Stimulated activated CD4-positive, alpha-beta T cell treated with anti-CD3 and anti-CD28 coated beads, Interleukin-2, amount 100 ng/mL, for 4 hours (primary cell): ENCODE measurements at places on chromosomes 2 and 18.
A peak's percentile ranks its signal among the peaks of the same experiment; 100 is the strongest.

- DNase-seq = no peak
Measured at GRCh38 chr2:98335271-98335670, 11.0 kb upstream of the CNGA3 start.

DNA sequence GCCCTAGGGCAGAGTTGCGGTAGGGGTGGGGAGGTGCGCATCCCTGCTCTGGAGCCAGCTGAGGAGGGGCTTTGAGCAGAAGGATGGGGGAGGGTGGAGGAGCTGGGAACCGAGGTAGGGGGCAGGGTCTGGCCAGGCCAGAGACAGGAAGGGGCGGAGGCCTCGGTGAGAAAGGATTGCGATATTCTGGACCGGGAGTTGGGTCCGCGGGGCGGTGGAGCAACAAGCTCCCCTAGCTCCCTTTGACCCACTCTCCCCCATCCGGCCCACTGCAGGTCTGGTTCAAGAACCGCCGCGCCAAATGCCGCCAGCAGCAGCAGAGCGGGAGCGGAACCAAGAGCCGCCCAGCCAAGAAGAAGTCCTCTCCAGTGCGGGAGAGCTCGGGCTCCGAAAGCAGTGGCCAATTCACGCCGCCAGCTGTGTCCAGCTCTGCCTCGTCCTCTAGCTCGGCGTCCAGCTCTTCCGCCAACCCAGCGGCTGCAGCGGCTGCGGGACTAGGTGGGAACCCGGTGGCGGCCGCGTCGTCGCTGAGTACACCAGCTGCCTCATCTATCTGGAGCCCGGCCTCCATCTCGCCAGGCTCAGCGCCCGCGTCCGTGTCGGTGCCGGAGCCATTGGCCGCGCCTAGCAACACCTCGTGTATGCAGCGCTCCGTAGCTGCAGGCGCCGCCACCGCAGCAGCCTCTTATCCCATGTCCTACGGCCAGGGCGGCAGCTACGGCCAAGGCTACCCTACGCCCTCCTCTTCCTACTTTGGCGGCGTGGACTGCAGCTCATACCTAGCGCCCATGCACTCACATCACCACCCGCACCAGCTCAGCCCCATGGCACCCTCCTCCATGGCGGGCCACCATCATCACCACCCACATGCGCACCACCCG, 4.8 kb downstream of the OTX1 start:
- DNase-seq = no peak

- no peak for DNase-seq
Measured at GRCh38 chr2:160194351-160194750, 5.7 kb downstream of the ITGB6 start.

GRCh38 chr2:99356853-99357252, 19.7 kb downstream of the EIF5B start:
- no peak for DNase-seq

GRCh38 chr2:218259099-218259961, 1.5 kb upstream of the GPBAR1 start:
- DNase-seq = no peak

DNA sequence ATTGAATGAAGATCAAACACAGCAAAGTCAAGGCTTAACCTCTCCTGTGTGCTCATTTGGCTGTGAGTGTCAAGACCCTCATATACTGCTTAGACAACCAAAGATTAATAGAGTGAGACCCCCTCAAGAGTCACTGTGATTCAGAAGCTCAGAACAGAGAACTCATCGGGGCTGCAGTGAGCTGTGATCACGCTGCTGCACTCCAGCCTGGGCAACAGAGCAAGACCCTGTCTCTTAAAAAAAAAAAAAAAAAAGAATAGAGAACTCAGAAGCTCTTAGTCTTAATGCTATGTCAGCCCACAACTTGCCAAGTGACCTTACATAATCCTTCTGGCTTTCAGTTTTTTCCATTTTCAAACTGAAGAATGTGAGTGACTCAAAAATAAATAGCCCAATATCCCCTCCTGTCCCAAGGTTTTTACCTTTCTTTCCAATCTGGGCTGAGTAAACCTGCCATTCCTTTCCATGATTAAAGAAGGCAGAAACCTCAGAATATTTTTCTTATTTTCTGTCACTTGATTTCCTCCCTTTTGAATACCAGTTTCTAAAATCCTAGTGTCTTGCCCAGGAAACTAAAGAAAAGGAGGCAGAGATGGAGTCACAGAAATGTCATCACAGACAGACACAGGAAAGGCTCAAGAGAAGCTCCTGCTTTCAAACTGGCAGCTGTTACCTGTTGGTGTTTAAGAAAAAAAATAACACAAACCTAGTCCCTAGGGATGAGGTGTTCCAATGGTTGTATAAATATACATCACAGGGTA, 102.4 kb downstream of the CACNB4 start:
- no peak for DNase-seq

DNA sequence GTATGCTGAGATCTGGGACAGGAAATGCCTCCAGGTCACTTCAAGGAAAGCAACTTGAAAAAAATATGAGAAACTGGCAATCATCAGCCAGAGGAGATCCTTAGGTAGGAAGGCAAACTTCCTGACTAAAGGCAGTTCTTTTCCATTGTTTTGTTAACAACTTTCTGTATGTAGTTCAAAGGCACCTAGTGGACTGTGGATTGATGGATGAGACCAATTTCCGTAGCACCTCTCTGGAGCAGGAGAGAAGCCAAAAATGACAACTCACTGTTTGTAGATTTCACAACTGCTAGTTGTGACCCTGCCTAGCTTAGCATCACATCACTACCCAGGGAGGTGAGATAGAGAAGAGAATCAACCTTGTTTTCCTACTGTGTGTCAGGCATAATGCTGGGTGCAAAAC, 21.8 kb upstream of the NOSTRIN start:
- no peak for DNase-seq

GRCh38 chr2:75480971-75481836, 79.5 kb downstream of the EVA1A start:
- no peak for DNase-seq

DNA sequence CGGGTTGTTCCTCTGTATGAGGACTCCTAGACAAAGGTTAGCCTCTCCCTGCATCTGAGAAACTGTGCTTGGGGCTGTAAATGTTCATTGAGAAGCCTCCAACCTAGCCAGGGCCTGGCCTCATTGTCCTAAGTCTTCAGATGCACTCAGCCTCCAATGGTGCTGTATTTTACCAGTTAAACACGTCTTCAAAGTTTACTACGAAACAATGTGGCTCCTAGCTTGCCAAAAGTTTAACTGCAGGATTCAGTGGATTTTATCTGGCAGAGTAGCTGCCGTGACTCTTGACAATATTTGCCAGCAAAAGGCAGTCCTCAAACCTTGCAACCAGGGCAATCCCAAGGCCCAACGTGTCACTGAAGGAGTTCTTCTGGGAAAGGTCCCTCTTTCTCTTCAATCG, 1.1 kb downstream of the PID1 start:
- DNase-seq = no peak

- DNase-seq = no peak
Measured at GRCh38 chr18:78239090-78239457, 740.5 kb upstream of the SALL3 start.

- DNase-seq = no peak
Measured at GRCh38 chr2:925309-925708, 25.3 kb upstream of the SNTG2 start.

- no peak for DNase-seq
Measured at GRCh38 chr2:85505551-85506238, 33.3 kb upstream of the MAT2A start.

GRCh38 chr2:2280483-2280882, 50.6 kb downstream of the MYT1L start:
- no peak for DNase-seq

- no peak for DNase-seq
Measured at GRCh38 chr18:4438938-4439337, 16.2 kb downstream of the DLGAP1 start.

- no peak for DNase-seq
Measured at GRCh38 chr18:31719363-31720006, 35.1 kb upstream of the B4GALT6 start.

- DNase-seq = no peak
Measured at GRCh38 chr2:71583876-71584275, 130.5 kb downstream of the DYSF start.

DNA sequence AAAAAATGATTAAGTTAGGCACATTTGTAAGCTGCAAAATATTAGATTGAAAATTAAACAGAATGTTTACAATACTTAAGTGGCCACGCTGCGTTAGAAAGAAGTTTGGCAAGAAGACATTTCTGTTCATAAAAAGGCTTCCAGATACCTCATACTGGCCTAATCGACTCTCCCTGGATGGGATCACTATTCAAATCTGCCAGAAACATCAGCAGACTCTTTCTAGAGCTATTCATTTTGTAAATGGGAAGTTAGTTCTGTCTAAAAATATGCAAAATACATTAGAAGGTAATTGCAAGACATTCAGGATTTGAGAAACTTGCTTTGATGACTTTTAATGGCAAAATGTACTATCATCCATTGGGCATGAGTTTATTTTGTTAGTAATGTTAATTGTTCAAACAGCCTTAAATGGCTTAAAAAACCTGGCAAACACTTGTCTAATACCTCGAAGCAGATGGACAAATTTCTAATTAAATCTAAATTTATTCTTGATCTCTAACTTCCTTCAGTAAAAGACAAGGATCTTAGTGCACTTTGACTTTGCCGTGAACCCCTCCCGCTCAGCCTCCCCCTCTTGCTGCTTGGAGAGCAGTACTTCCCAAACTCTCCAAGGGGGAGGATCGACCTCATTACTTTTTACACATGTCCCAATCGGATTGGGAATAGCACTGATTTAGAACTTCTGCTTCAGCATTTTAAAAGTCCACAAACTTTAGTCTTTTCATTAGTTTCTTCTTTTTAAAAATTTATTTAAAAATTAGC, 103.5 kb downstream of the SMIM21 start:
- DNase-seq = no peak

GRCh38 chr2:149768320-149768799, 180.8 kb upstream of the MMADHC start:
- no peak for DNase-seq

DNA sequence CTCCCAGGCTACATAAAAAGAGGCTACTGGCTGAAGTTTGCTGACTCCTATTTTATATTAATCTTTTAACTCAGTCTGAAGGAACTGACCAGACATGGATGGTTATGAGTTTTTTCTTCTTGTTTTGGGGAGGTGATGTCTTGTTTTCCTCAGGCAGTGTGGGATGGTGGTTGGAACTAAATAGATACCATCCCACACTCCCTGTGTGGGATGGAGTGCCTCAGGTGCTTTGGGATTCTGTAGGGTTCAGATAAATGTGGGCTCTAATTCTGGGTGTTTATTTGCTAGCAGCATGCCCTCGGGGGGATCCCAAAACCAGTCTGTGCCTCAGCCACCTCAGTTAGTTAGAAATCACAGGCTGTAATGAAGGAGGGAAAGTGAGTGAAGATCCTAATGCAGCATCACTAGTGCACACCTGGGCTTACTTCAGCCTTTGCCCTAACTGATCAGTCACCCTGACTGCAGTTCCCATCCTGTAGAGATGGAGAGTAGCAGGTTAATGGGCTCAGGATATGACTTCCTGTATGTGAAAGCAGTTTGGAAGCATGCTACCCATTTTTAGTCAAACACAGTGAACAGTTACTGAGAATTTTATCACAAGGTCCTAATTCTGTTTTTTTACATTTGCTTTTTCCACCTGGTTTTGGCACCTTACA, 132.2 kb downstream of the SPTBN1 start:
- DNase-seq = no peak

DNA sequence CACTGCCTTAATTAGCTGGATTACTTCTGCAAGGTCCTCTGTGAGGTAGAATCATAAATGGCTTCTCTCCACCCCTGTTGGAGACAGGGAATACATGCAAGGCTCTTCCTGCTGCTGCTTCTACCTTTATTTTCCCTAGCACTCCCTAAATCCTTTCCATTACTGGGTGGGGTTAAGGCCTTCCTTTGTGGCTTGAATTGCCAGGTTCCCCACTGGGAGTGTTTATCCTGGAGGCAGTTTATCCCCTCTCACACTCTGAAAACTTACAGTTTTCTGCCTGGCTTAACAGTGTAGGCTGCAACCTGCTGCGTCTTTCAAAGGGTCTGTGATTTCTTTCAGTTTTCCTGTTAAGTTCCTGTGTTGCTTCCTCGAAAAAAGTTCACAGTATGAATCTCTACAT, 1062.3 kb upstream of the CRIM1 start:
- no peak for DNase-seq

DNA sequence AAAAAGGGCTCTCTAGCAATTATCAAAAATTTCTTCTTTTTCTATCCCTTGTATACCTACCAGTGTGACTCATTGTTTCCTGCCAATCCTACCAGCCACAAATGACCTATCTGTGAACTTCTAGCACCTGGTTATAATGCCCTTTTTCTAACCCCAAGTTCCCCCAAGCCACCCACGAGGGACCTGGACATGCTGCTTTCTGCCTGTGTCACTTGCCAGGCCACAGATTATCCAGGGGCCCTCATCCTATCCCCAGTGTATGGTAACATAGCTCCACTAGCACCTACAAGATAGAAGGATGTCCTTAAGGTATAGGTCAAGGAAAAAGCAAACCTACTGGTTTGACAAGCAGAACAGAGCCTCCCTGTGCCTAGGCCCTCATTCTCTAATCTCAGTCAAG, 26.8 kb downstream of the AAK1 start:
- peak; percentile 41 for DNase-seq

- no peak for DNase-seq
Measured at GRCh38 chr2:128269990-128270671, 48.5 kb downstream of the HS6ST1 start.

GRCh38 chr2:46117994-46118393, 179.2 kb upstream of the EPAS1 start:
- DNase-seq = no peak

- no peak for DNase-seq
Measured at GRCh38 chr2:145141981-145142380, 622.1 kb upstream of the ZEB2 start.

DNA sequence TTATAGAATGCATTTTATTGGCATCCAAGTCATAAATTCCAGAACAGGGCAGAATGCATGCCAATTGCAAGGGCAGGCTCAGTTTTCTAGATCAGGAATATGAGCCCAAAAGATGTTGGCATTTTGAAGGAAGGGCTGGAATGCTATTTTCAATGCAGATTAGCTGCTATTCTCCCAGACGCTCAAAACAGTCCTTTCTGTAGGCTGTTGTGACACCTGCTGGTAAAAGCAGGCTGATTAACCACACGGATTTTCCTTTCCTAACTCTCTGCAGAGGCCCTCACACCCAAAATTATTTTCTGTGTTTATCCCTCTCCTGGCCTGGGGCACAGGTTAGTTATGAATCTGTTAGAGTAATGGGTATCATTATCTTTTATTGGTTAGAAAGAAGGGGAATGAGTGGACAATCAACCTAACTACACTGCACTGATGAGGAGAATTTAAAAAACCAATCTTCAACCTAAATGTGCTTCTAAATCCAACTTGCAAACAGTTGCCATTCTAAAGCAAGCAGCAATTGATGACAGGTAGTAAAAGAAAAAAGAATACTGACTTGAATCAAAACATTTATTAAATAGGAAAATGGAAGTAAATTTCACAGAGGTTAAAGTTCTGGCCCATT, 94.0 kb downstream of the PLA2R1 start:
- no peak for DNase-seq

GRCh38 chr2:75047992-75048625, 89.7 kb downstream of the POLE4 start:
- DNase-seq = no peak

GRCh38 chr18:65975536-65975935, 224.7 kb downstream of the CDH7 start:
- no peak for DNase-seq
